ENCODE measurements at places on chromosomes 1 and 21.

- no peak for DNase-seq
These were observed 317.7 kb upstream of the ESRRG start for GRCh38 chr1:217040711-217041455.

DNA sequence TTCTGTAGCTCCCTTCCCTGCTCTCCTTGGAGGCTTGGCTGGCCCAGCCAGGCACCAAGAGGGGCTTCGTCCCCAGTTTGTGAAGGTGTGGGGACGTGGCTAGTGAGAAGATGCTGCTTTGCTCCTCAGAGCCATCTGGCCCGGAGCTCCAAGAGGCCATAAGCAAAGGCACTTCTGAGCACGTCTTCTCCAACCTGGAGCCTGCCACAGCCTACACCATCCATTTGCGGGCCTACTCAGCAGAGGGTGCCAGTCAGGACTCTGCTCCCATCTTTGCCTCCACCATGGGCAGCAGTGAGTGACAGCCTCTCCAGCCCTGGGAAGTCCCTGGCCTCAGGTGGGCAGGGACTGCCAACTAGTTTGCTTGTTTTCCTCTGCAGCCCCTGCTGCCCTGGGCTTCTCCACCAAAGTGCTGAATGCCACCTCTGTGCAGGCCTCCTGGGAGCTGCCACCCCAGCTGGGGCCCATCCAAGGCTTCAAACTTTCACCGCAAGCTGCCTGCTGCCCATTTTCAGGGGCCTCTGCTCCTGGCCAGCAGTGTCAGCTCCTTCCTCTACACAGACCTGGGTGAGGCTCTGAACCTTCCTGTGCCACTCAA, 25.9 kb downstream of the SLC27A3 start:
- DNase-seq = no peak

DNA sequence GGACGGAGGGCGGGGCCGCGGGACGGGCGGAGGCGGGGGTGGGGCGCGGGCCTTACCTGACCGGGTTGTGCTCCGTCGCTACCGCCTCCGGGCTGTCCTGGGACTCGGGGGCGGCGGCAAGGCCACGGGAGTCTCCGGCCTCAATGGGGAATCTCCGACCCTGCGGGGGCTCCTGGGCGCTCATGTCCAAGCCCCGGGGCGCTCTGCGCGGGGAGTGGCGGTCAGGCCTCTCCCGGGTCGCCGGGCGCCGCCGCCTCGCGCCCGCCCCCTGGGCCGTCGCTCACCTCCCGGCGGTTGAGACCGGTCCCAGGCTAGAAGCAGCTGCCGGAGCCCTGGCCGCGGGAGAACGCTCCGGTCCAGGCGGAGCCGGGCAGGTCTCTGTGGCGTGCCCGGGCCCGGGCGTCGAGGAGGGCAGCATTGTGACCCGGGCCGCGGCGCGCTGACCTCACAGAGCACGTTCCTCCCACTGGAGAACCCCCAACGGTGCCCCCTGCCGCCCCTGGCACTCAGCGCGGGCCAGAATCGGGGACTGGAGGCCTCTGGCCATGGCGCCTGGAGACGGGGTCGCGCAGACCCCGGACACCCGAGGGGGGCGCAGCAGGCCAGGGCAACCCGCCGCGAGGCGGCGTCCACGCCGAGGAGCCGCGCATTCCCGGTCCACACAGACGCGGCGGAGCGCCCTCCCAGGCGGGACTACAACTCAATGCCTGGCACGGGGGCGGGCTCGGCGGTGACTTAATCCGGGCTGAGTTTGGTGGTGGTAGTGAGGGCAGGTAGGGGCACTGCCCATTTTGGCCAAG, 411 bp downstream of the FAM229A start:
- DNase-seq = no peak

DNA sequence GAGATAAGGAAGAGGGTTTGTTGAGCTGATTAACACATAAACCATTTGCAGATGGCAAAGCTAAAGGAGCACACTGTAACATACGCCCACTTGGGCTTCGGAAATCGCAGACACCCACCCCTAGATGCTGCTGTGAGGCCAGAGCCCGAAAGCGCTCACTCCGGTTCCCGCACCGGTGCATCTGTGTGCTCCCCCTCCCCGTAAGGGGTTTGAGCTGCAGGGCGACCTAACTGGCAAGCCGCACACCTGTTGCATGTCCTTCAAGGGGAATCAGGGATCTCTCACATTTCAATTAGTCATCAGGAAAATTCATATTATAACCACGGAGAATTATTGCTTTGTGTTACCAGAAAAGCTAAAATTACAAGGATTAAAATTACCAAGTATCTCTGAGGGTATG, 1.4 kb upstream of the CFH start:
- DNase-seq = no peak

DNA sequence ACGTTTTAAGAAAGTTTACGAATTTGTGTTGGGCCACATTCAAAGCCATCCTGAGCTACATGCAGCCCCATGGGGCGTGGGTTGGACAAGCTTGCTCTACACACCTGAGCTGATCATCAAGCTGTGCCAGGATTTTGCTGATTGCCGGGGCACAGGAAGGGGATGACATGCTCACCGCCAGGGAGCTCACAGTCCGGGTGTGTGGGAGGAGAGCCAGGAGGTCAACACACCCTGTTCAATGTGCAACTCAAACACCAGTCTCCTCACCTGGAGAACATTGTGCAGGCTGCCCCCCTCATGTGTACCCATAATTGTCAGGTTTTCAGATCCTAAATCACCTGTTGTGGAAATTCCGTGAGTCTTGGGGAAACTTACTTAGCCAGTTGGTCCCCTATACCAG, 969 bp downstream of the CYP4A11 start:
- no peak for DNase-seq

DNA sequence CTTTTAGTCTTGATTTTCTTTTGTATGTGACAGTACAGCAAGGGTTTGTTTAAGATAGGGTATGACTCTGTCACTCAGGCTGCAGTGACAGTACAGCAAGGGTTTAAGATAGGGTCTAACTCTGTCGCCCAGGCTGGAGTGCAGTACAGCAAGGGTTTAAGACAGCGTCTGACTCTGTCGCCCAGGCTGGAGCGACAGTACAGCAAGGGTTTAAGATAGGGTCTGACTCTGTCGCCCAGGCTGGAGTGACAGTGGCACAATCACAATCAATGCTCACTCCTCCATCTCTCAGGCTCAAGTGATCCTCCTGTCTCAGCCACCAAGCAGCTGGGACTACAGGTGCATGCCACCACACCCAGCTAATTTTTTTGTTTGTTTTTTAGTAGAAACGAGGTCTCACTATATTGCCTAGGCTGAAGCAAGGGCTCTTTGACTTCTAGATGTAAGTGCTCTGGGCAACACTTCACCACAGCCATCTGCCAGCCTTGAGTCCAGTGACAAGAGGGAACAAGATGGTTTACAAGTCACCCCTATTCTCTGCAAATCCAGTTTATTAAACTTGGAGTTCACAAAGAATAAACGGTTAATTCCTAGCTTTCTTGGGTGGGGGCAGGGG, 965 bp upstream of the SH2D5 start:
- no peak for DNase-seq

GRCh38 chr21:42850866-42851391, 28.4 kb downstream of the WDR4 start:
- peak; percentile 9 for DNase-seq

DNA sequence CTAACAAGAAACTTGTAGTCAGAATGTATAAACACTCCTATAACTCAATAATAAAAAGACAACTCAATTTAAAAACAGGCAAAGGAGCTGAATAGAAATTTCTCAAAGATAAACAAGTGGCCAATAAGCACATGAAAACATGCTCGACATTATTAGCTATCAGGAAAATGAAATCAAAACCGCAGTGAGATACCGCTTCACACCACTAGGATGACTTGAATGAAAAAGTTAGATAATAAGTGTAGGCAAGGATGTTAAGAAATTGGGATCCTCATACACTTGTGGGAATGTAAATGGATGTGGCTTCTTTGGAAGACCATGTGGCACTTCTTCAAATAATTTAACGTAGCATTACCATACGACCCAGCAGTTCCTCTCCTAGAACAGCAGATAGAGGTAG, 8.9 kb downstream of the RALGPS2 start:
- no peak for DNase-seq

DNA sequence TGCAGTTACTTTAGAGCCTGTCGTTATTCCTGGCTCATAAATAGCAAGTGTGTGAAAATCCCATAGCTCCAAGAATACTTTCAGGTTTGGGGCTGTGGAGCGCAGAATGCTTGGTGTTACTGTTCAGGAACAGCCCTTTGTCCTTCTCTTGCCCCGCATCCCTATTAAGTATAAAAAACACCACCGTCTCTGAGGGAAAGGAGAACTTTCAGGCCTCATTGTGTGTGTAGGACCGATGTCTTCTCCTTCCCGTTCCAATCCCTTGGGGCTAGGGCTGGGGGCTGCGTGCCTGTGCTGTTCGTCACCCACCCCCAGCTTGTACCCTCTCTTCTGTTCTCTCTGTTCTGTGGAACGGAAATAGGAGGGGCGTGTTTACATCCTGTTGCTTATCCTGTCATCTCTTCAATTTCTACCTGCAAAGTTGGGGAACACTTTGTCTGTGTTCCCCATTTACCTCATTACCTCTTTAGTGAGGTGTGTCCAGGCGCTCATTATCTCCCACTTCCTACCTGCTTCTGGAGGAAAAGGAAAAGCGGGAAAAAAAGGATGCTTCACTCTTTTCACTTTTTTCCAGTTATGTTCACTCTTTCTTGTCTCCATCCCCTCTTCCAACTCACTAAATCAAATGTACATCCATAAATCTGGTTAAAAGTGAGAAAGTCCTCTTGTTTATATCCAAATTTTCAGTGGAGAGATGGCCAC, 788 bp upstream of the TXNIP start:
- no peak for DNase-seq

DNA sequence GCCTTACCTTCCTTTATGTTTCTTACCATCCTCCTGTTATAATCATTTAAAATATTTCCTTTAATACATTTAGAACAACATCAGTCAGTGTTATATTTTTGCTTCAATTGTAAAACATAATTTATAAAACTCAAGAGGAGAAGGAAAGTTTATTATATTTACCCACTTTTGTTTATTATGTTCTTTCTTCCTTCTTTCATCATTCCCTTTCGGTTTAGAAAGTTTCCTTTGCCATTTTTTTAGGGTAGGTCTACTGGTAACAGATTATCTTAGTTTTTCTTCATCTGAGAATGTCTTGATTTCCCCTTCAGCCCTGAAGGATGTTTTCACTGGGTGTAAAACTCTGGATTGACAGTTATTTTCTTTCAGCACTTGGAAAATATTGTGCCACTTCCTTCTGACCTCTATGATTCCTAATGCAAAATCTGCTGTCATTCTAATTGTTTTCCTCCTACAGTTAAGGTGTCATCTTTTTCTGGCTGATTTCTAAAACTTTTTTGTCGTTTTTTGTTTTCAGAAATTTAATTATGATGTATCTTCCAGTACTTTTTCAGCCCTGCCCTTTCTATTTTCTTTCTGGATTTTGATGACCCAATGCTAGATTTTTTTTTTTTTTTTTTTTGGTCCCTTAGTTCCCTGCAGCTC, 25.0 kb downstream of the PTPN22 start:
- DNase-seq = no peak

DNA sequence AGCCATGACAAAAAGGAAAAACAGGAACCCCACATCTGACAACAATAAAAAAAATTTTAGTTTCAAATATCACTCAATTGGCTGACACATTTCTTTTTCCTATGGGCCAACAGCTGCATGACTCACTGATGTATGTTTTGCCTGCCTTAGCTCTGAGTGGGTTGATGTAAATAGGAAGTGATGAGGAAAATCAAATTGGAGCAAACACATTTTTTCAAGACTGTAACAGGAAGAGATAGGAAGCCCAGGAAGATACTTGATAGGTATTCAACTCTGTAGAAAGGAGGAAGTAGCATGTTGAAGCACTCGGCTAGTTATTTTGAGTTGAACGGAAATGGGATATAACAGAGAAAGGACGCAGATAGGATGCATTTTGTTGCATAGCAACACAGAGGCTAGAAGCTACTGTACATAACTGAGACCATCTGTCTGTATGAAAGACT, 168.0 kb upstream of the NR5A2 start:
- peak; percentile 87 for DNase-seq
